ENCODE measurements at places on chromosomes 2 and 18.
A peak's percentile ranks its signal among the peaks of the same experiment; 100 is the strongest.

GRCh38 chr18:24014986-24015638 lies 558 bp downstream of the TTC39C start:
- DNase-seq = peak; percentile 41

GRCh38 chr2:202051499-202052161 lies 18.0 kb downstream of the FZD7 start:
- DNase-seq = no peak

- no peak for DNase-seq
Measured at GRCh38 chr18:34595690-34596089, 114.4 kb upstream of the DTNA start.

DNA sequence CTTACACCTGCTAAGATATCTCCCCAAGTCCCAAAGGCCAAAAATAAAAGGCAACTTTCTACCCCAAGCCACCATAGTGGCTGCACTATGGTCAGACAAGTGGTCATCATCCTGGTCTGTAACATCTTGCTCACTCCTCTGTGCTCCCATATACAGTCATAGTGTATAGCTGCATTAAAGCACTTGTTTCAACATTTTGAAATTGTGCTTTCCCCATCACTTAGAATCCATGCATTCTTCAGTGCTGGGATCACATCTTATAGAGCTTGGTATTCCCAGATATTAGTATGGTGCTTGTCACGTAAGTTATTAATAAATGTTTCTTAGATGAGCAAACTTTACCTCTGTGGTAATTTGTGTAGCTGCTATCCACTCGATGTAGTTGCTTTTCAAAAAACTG lies 40.4 kb upstream of the CDC42EP3 start:
- DNase-seq = no peak

GRCh38 chr2:126715576-126716406 lies 59.8 kb downstream of the GYPC start:
- DNase-seq = no peak

GRCh38 chr2:52036024-52036423 lies 1004.1 kb upstream of the NRXN1 start:
- DNase-seq = no peak

- no peak for DNase-seq
Measured at GRCh38 chr18:45755934-45756333, 32.0 kb downstream of the SLC14A1 start.
